HepG2 (cell line): ENCODE measurements at places on chromosomes 4 and X. TPM values are rescaled to one million over a fixed set of nuclear protein-coding genes. Genes with fewer than 3 reads are reported as not detected.

SCFD2 gene
- polyA plus RNA-seq, result 4.6 and 5.6 TPM in 2 replicates

DNA sequence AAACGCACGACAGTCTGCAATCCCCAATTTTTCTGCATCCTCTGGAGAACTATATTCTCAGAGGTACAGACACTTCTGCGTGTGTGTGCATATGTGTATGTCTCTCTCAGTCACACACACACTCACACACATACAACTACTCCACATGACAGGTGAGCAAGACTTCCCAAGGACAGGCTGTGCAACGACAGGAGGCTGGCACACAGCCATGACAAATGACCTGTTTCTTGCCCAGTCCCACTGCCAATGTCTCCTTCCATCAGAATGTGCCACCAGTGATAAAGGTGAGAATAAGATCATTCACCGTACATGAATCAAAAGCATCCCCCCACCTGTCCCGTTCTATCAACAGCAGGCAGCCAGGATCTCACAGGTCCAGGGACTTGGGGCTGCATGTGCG, 52.4 kb downstream of the PPP2R2C start:
- H3K27ac ChIP-seq, result no peak overlapping the region
- H3K4me1 ChIP-seq, result no peaks in the 10 kb centered on the region
- no peaks in the 10 kb centered on the region for H3K36me3 ChIP-seq
- H3K4me3 ChIP-seq, result no peak overlapping the region
- DNase-seq, result no peak

DNA sequence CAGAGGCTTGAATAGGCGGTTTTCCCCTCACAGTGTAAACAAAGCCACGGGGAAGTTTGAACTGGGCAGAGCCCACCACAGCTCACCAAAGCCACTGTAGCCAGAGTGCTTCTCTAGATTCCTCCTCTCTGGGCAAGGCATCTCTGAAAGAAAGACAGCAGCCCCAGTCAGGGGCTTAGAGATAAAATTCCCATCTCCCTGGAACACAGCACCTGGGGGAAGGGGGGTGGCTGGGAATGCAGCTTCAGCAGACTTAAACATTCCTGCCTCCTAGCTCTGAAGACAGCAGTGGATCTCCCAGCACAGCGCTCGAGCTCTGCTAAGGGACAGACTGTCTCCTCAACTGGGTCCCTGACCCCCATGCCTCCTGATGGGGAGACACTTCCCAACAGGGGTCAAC, 44.0 kb upstream of the USP38 start:
- H3K27ac ChIP-seq, result no peak overlapping the region
- DNase-seq, result no peak
- H3K27me3 ChIP-seq, result no peaks in the 10 kb centered on the region
- H3K4me3 ChIP-seq, result no peak overlapping the region
- H3K4me1 ChIP-seq, result no peaks in the 10 kb centered on the region

DNA sequence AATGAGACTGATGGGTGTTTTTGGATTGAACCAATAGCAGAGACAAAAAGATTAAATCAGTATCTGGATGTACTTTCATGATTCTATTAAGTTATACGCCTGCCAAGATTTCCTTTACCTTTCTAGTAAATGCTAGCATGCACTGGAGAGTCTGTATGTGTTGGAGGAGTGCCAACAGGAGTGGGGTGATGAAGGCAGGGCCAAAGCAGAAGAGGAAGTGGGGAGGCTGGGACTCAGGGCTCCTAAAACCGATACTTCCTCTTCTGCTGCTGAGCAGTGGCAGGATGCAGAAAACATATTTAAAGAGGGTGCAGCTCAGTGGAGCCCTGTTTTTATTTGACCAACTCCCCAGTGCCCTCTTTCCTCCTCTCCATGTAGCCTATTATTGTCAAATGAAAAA, 5.6 kb downstream of the CYSLTR1 start:
- no peaks in the 10 kb centered on the region for H3K27me3 ChIP-seq
- H3K27ac ChIP-seq, result no peak overlapping the region
- no peaks in the 10 kb centered on the region for H3K36me3 ChIP-seq
- H3K4me1 ChIP-seq, result no peaks in the 10 kb centered on the region
- no peak for DNase-seq

DNA sequence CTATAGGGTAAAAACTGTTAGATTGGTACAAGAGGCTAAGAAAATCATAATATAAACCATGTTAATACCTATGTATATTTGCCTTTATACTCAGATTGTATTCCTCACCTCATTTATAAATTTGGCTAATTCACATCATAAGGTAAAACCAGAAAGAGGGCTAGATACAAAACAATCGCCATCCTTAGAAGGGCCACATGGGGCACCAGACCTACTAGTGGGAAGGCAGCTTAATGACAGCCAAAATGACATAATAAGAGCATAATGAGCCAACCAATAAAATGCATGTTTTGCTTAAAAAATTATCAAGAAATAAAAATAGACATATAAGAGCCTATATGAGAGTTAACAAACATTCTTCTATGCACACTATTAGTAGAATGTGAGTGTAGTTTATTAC, 107.3 kb upstream of the PRDX4 start:
- H3K4me1 ChIP-seq, result no peaks in the 10 kb centered on the region
- no peaks in the 10 kb centered on the region for H3K27me3 ChIP-seq
- DNase-seq, result no peak
- no peak overlapping the region for H3K27ac ChIP-seq

GRCh38 chr4:4574052-4574451, 32.2 kb upstream of the STX18 start:
- DNase-seq, result no peak
- peaks cover 6% of the 10 kb centered on the region for H3K36me3 ChIP-seq
- H3K27ac ChIP-seq, result no peak overlapping the region
- peaks cover 11% of the 10 kb centered on the region for H3K4me1 ChIP-seq
- H3K27me3 ChIP-seq, result no peaks in the 10 kb centered on the region
- no peak overlapping the region for H3K4me3 ChIP-seq

DNA sequence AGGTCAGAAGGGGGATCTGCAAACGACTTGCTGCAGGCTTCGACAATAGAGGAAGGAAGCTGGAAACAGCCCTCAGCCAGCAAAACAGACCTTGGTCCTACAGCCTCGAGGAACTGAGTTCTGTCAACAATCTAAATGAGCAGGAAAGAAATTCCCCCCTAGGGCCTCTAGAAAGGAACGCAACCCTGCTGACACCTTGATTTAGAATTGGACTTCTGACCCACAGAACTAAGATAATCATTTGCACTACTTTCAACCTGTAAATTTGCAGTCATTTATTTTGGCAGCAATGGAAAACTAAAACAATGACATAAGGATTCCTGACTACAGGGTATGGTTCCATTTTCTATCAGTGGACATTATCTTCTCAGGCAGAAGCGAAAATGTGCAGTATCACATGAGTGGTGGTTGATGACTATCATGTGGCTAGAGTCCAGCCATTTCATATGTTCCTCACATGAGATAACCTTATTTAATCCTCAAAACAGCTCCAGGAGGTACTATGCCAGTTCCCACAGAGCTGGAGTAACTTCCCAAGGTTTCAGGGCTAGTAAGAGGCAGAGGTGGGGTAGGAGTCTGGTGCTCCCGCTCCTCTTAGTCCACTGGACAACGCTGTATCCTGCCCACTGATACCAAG, 61.6 kb downstream of the SAT1 start:
- peak; percentile 65 for DNase-seq
- H3K36me3 ChIP-seq, result no peaks in the 10 kb centered on the region

DNA sequence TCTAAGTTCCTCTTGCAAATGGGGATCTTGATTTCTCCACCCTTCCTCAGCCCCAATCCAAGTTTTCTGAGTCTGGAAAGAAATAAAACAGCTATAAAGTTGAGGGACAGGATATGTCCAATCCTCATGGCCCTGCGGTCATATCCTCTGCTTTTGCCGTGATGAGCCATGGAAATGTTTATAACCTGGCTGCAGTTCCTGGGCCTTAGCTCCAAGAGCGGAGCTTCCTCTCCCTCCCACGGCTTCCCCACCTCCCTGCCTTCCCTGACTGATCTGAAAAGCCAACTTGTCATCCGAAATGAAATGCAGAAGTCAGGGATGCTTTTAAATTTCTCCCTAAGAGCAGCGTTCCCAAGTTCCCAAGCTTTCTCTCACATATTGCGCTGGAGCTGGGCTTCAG, 221.5 kb upstream of the SFRP2 start:
- no peak overlapping the region for H3K4me3 ChIP-seq
- no peaks in the 10 kb centered on the region for H3K4me1 ChIP-seq
- H3K27ac ChIP-seq, result no peak overlapping the region
- peaks cover 8% of the 10 kb centered on the region; the same call in 1 of the 3 replicates for H3K27me3 ChIP-seq

- H3K27ac ChIP-seq, result no peak overlapping the region
- no peaks in the 10 kb centered on the region for H3K27me3 ChIP-seq
- DNase-seq, result no peak
- H3K36me3 ChIP-seq, result no peaks in the 10 kb centered on the region
- no peak overlapping the region for H3K4me3 ChIP-seq
- H3K4me1 ChIP-seq, result no peaks in the 10 kb centered on the region
Observed at GRCh38 chr4:40227284-40227683, 30.5 kb downstream of the RHOH start.

SSX4B gene
- polyA plus RNA-seq, result not detected in 2 replicates

- H3K36me3 ChIP-seq, result no peaks in the 10 kb centered on the region
- no peaks in the 10 kb centered on the region for H3K4me1 ChIP-seq
- no peak overlapping the region for H3K4me3 ChIP-seq
Observed at GRCh38 chrX:87516717-87517121, 883 bp upstream of the KLHL4 start.

DNA sequence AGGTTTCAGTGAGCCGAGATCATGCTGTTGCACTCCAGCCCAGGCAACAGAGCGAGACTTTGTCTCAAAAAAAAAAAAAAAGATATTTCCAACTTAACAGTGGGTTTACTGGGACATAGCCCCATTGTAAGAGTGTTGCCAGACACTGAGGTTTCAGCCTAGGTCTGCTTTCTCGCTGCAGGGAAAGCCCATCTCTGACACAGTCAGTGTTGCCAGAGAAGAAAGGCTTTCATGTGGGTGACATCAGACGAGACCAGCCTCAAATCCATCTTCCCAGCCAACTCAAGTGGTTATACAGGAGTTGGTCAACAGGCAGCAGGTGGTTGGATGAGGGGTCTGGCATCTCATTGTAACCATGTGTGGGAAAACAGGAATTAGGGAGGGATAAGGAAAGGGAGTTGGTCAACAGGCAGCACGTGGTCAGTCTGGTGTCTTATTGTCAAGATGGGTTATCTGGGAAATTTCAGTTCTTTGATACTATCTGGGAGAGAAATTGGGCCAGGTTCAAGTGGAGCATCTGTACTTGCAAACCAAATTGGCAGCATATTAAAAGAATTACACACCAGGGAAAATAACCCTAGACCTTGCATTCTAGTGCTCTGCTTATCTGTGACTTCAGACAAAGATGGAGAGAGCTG, 41.1 kb downstream of the NELFA start:
- H3K27ac ChIP-seq, result no peak overlapping the region
- no peaks in the 10 kb centered on the region for H3K27me3 ChIP-seq
- H3K4me1 ChIP-seq, result peaks cover 12% of the 10 kb centered on the region; the same call in 1 of the 2 replicates
- H3K36me3 ChIP-seq, result peaks cover 27% of the 10 kb centered on the region

RHOH gene
- polyA plus RNA-seq, result 0.22 and 0.57 TPM in 2 replicates

ASMT gene
- polyA plus RNA-seq, result 0.04 and 0.33 TPM in 2 replicates

- no peaks in the 10 kb centered on the region for H3K27me3 ChIP-seq
- no peaks in the 10 kb centered on the region for H3K36me3 ChIP-seq
- H3K4me1 ChIP-seq, result no peaks in the 10 kb centered on the region
- H3K4me3 ChIP-seq, result no peak overlapping the region
- H3K27ac ChIP-seq, result no peak overlapping the region
Observed at GRCh38 chr4:183455431-183456195, 11.2 kb downstream of the CDKN2AIP start.

GRCh38 chr4:76969495-76969894, 19.9 kb downstream of the SEPTIN11 start:
- no peaks in the 10 kb centered on the region for H3K4me1 ChIP-seq
- no peak overlapping the region for H3K27ac ChIP-seq
- no peaks in the 10 kb centered on the region; the same call in 1 of the 2 replicates for H3K27me3 ChIP-seq
- H3K4me3 ChIP-seq, result no peak overlapping the region

DNA sequence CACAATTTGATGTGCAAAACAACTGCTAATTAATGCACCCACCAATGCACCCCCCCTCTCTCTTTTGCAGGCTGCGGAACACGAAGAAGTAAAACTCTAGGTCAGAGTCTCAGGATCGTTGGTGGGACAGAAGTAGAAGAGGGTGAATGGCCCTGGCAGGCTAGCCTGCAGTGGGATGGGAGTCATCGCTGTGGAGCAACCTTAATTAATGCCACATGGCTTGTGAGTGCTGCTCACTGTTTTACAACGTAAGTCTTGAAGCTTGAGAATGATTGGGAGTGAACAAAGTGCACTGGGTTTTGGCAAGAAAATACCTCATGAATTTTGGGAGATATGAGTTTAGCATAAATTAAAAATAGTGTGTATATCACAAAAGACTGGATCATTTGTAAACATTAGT, 28.9 kb downstream of the TMPRSS11E start:
- H3K4me1 ChIP-seq, result no peaks in the 10 kb centered on the region
- no peak for DNase-seq
- H3K27ac ChIP-seq, result no peak overlapping the region
- no peaks in the 10 kb centered on the region for H3K27me3 ChIP-seq

GRCh38 chr4:7756561-7757355, 182.9 kb downstream of the AFAP1 start:
- H3K36me3 ChIP-seq, result no peaks in the 10 kb centered on the region
- no peak for DNase-seq
- no peak overlapping the region for H3K4me3 ChIP-seq
- no peak overlapping the region for H3K27ac ChIP-seq
- H3K27me3 ChIP-seq, result no peaks in the 10 kb centered on the region

DNA sequence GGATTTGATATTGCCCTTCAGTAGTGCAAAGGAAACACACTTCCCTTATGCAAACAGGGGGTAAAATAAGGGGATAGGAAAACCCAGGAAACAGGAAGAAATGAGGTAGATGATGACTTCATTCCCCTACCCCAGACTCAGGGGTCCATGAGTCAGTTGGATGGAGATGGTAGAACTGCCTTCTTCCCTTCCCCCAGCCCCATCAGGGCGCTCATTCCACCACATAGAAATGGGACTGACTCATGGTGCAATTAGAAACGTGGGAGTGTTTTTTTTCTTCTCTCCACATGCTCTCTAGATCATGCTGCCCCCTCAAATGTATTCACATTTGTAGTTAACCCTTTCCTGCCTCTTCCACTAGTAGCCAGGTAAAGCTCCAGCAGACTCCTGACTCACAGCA, 23.1 kb upstream of the ARMCX2 start:
- H3K4me3 ChIP-seq, result no peak overlapping the region
- no peaks in the 10 kb centered on the region for H3K36me3 ChIP-seq
- H3K27ac ChIP-seq, result no peak overlapping the region

CEP135 gene
- 0.89 and 1.7 TPM in 2 replicates for polyA plus RNA-seq

- H3K4me3 ChIP-seq, result no peak overlapping the region
- H3K27ac ChIP-seq, result no peak overlapping the region
- no peak for DNase-seq
- no peaks in the 10 kb centered on the region for H3K27me3 ChIP-seq
- H3K4me1 ChIP-seq, result no peaks in the 10 kb centered on the region
- no peaks in the 10 kb centered on the region; the same call in 1 of the 2 replicates for H3K36me3 ChIP-seq
Observed at GRCh38 chr4:184756399-184756798, 22.5 kb upstream of the CENPU start.

- H3K36me3 ChIP-seq, result peaks cover 60% of the 10 kb centered on the region
- no peak overlapping the region for H3K4me3 ChIP-seq
- no peak overlapping the region for H3K27ac ChIP-seq
Observed at GRCh38 chr4:139685180-139685579, 19.6 kb downstream of the MGST2 start.

- H3K36me3 ChIP-seq, result no peaks in the 10 kb centered on the region
- H3K27me3 ChIP-seq, result no peaks in the 10 kb centered on the region
- H3K4me1 ChIP-seq, result peaks cover 85% of the 10 kb centered on the region
Observed at GRCh38 chr4:184887947-184888346, 62.2 kb upstream of the ACSL1 start.

GRCh38 chr4:145690610-145691009, 10.7 kb downstream of the C4orf51 start:
- no peak overlapping the region for H3K27ac ChIP-seq
- no peaks in the 10 kb centered on the region for H3K36me3 ChIP-seq
- DNase-seq, result peak; percentile 59
- no peak overlapping the region for H3K4me3 ChIP-seq
- H3K27me3 ChIP-seq, result no peaks in the 10 kb centered on the region
- peaks cover 28% of the 10 kb centered on the region for H3K4me1 ChIP-seq
